Endodermal cell (in vitro differentiated cells): ENCODE measurements at places on chromosomes 4 and X. TPM values are rescaled to one million over a fixed set of nuclear protein-coding genes. Genes with fewer than 3 reads are reported as not detected.

DNA sequence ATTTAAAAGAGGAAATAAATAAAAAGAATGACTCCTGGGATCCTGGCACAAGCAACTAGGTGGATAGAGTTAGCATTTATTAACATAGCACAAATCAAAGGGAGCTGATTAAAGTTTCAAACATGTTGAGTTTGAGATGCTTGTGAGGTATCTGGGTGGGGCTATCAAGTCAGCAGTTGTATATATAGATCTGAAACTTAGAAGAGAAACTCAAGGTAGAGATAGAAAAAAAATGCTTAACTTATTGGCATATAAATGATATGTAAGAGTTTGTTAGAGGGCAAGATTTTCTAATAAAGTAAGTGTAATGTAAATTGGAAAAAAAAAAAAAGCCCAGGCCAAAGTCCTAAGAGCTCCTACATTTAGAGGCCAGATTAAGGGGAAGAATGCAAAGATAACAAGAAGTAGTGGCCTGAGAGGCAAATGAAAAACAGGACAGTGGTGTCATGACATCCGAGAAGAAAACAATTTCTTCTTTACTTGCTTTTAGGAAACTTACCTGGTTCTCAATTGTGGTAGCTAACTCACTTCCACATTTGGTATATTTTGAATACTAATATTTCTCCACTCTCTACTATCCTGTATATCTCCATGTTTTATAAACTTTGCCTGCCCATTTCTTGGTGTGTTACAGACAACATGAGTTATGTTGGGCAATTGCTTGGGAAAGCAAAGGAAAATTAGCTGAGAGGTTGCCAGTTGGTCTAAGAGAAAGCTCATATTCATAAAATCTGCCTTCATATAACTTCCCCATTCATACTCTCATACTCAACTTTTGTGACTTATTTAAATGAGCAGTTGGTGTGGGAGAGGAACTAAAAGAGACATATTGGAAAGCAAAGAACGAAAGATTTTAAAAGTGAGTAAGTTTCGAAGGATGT is 169.2 kb downstream of the PARM1 start:
- DNase-seq = no peak

DNA sequence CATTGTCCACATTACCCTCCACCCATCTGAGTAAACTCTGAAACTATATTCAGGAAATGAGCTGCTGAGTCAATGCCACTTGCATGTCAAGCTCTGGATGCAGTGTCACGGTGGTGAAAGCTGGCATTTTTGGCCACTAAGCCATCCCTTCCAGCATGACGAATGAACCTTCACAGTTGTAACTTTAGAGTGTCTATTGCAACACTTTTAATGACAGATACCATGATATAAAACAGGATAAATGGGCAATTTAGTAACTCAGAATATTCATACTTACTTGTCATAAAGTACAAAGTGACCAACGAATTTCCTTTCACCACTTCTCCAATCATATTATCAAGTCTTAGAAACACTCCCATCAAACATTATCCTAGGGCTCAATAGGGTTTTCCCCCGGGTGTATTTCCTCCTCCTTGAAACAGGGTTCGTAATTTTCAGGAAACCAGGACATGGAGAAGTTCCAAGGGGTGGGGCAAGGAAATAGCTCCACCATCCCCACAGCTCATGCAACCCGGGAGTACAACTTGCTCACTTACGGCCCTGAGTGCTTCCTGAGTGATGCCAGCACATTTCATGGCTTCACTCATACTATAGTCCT is 73.1 kb downstream of the MTHFD2L start:
- DNase-seq = no peak

GRCh38 chr4:38985410-38986100 is 46.7 kb downstream of the TMEM156 start:
- DNase-seq = no peak

- DNase-seq = no peak
Observed at GRCh38 chr4:762211-763190, 56.9 kb downstream of the PCGF3 start.

- no peak for DNase-seq
Observed at GRCh38 chrX:119685225-119686066, 7.5 kb downstream of the SEPTIN6 start.

- no peak for DNase-seq
Observed at GRCh38 chr4:131207589-131207988, 1941.5 kb upstream of the PCDH10 start.

- DNase-seq = no peak
Observed at GRCh38 chr4:16351161-16351560, 124.9 kb upstream of the TAPT1 start.

DNA sequence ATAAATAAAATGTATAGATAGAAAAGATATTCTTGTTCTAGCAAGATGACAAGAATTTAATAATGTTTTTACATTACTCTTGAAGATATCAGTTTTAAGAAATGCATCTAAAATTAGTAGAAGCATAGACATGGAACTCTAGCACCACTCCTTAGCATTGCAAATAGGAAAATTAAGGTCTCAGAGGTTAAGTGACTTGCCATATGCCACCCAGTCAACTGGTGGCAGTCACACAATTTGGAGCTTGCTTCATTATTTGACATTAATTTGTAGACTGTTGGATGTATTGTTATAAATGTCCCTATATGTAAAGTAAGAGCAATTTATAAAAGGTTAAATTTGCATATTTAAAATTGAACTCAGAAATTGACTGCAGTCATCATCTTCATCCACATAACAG is 20.8 kb downstream of the GPM6A start:
- no peak for DNase-seq

- DNase-seq = no peak
Observed at GRCh38 chr4:31715302-31715701, 995.1 kb downstream of the PCDH7 start.

DNA sequence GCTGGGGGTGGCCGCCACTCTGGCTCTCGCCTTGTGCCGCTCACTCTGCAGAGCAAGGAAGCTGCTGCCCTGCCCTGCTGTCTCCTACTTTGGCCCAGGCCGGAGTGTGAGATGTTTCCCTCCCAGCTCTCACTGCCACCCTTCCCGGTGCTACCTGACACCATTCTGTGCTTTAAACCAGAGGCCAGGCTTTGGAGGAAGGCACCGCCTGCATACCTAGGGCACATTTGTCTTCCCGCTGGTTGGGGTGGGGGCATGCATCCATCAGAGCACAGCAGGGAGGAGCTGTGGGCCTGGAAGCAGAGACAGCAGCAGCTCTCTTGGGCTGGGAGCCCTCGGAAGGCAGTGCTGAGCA is 96.9 kb upstream of the PSAPL1 start:
- peak; percentile 87 for DNase-seq

DNA sequence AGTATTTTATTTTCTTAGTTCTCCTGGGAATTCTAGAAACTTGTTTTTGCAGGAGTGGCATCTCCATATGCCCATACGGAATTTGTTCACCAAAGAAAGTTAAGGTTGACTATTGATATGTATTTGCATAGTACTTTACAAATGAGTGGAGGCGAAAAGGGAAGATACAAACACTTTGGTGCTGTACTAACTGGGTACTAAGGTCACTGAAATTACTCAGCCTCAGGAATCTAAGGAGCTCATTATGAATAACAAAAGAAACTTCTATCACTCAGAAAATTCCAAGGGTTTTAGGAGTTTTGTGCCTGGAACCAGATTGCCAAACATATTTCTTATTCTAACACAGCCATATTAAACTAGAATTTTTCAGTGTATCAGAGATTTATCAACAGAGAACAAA is 27.4 kb upstream of the TMPRSS11B start:
- DNase-seq = no peak

DNA sequence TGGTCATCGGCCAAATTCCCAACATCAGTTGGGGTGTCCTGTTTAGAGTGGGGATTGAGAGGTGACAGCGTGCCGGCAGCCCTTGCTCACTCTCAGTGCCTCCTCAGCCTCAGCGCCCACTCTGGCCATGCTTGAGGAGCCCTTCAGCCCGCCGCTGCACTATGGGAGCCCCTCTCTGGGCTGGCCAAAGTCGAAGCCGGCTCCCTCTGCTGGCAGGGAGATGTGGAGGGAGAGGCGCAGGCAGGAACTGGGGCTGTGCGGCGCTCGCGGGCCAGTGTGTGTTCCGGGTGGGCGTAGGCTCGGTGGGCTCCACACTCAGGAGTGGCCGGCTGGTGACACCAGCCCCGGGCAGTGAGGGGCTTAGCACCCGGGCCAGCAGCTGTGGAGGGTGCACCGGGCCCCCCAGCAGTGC is 7.1 kb upstream of the CENPU start:
- peak; percentile 64 for DNase-seq

GRCh38 chrX:48936429-48937053 is 17.7 kb upstream of the PIM2 start:
- no peak for DNase-seq

- DNase-seq = peak; percentile 63
Observed at GRCh38 chr4:184805462-184806228, 20.1 kb downstream of the ACSL1 start.

GRCh38 chr4:16670727-16671126 is 227.7 kb downstream of the LDB2 start:
- no peak for DNase-seq

DNA sequence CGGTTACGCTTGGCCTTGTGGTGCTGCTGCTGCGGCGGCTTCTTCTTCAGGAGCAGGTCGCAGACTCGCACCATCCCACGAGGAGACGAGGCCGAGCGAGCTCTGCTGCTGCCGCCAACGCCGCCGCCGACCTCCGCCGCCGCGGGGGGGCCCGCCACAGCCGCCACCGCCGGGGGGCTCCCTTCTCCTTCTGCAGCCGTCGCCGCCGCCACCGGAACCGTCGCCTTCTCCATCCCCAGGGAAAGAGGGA is 237 bp downstream of the ANKRD17 start:
- DNase-seq = no peak

DNA sequence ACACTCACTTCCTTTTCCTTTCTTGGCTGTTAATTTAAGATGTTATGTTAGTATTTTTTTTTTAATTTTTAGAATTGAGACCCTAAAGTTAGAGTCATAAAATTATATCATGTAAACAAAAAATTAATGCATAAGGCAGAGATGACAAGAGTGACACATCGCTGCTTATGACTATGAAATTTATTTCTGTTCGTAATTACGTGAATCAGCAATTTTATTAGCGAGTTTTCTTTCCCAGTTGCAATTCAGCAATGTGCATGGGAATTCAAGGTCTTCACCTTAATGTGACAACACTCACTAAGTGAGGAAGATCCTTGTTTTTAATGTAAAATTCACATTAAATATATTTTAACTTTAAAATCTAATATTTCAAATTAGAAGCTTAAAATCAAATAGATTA is 181.2 kb upstream of the SPOCK3 start:
- no peak for DNase-seq

- DNase-seq = no peak
Observed at GRCh38 chr4:79492148-79492547, 84.1 kb upstream of the GK2 start.

GRCh38 chr4:184979461-184980124 is 38.7 kb upstream of the HELT start:
- no peak for DNase-seq

DNA sequence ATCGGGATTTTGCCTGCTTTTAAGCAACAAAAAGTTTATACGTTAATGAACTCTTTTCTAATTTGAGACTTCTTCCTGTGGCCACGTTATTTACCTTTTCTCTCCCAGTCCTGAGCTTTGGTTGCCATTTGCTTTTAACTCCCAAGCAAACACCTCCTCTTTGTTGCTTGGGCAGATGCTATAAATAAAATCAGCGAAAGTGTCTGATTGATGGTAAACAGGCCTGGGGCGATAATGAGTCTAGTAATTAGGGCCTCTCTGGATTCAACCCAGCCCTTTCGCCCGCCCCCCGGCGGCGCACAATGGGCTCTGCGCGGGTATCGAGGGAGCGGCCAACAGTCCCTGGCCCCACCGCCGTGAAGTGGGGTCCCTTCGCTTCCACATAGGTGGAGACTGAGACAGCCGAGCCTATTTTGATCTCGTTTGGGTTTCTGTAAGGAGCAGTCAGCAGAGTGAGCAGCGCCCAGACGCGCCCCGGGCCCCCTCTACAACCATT is 790 bp downstream of the CLGN start:
- no peak for DNase-seq

DNA sequence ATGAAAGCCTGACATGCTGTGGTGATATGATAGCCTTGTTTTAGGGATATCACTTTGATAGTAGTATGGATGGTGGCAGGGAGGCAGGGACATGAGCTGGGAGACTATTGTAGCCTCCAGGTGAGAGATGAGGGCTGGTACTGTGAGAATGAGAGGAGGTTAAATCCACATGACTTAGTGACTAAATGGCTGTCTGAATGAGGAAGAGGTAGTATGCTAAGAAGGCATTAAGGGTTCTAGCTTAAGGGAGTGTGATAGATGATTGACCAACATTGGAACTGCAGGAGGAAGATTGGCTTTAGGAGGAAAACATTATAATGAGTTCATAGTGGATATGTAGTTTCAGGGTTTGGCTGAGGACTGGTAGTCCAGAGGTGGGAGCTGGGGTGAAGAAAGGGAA is 195.0 kb upstream of the ANK2 start:
- peak; percentile 70 for DNase-seq

- DNase-seq = no peak
Observed at GRCh38 chr4:102610476-102610875, 109.3 kb downstream of the NFKB1 start.

DNA sequence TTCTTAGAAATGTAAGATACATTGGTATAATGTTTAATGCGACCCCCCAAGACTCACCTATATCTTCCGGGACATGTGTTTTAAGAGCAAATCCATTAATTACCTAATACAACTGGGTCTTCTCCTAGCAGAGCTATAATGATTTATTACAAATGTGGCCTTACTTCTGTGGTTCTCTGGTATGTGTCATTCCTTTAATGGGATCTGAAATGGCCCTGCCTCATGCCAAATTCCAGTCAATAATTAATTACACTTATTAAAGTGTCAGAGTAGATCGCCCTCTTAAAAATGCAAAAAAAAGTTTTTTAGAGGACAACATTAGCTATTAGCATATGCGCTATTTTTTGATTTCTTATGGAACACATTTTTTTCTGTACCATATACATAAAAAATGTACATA is 17.0 kb downstream of the HPSE start:
- no peak for DNase-seq

DNA sequence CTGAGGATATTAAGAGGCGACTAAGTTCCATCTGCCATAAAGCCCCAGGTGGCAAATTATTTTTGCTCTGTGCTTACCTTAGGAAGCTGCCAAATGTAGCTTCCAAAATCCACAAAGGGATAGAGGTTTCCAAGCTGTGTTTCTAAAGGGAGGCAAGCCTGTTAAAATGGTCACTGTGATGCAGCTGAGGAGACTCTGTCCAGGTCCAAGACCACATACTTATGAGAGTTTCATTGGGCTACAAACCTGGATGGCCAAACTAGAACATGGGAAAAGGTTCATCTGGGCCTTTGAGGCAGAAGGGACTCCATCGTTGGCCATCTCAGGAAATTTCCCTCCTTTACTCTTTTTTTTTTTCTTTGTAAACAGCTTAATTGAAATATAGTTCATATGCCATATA is 306.9 kb upstream of the FGF13 start:
- DNase-seq = no peak

GRCh38 chrX:39841604-39842003 is 256.2 kb downstream of the BCOR start:
- peak; percentile 81 for DNase-seq

GRCh38 chrX:41332408-41333002 is 1.5 kb upstream of the DDX3X start:
- DNase-seq = no peak

AR gene
- total RNA-seq = 1.9 and 2.2 TPM in 2 replicates

MAGEA4 gene
- total RNA-seq = not detected in 3 replicates

IQCM gene
- not detected in 2 replicates for total RNA-seq

CD38 gene
- total RNA-seq = not detected in 3 replicates

S100G gene
- total RNA-seq = not detected in 2 replicates

CSAG1 gene
- total RNA-seq = not detected in 3 replicates

PAGE2 gene
- total RNA-seq = 0.92 TPM in 1 of 3 replicates, not detected in the others

GALNTL6 gene
- 0.11 TPM in 1 of 2 replicates, not detected in the other for total RNA-seq
